ENCODE measurements at places on chromosomes 2 and 18.

GRCh38 chr2:97966545-97967215, 29.1 kb downstream of the TMEM131 start:
- no peak for DNase-seq

- no peak for DNase-seq
Observed at GRCh38 chr2:186059096-186059495, 320.5 kb downstream of the FSIP2 start.

GRCh38 chr2:152336119-152336853, 1.3 kb downstream of the FMNL2 start:
- no peak for DNase-seq

DNA sequence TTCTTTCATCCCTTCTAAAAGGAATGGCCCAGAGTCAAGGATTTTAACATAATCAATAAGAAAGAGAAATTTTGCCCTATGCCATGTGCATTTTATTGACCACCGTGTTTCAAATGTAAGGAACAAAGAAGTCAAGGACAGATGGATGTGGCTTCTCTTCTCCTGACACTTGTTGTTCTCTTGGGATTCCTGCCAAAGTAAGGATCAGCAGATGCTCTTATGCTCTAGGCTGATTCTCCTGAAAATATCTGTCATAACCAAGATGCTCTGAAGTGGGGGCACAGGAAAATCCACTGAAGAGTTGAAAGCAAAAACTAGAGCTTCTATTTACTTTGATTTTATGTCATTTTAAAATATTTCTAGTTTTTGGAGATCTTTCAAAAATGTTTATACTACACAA, 72.9 kb upstream of the SYT4 start:
- no peak for DNase-seq

DNA sequence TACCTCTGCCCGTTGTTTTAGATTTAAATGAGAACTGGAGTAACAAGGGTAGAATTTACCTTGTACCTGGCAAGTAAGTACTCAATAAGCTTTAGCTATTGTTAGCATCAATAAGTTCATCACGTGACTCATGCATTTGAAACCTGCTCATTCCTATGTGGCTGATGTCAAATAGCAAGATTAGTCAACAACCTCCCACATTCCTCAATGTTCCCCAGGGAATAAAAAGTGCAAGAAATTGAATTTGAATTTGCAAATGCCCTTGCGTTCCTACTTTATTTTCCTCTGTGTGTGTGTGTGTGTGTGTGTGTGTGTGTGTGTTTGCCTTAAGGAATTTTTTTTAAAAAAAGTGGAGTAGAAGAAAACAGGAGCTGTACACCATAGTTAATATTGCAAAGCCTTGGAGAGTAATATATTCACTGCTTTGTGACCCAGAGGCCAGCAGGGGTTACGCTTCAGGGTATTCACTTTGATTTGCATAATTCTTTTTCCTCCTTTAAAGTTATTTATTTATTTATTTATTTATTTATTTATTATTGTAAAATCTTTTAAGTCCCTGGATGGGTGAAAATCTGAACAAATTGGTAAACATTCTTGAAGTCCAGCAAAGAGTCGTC, 43.9 kb upstream of the DNAH7 start:
- DNase-seq = no peak

All from GDM1 (cell line).